ENCODE measurements at places on chromosomes 12 and 14.

GRCh38 chr14:77181603-77182437 lies at the start of gene TMEM63C:
TSS of gene TMEM63C (plus strand) at chr14:77181798. CDS start at chr14:77218814, 37,016 bp downstream.
- DNase-seq = peak; percentile 39

DNA sequence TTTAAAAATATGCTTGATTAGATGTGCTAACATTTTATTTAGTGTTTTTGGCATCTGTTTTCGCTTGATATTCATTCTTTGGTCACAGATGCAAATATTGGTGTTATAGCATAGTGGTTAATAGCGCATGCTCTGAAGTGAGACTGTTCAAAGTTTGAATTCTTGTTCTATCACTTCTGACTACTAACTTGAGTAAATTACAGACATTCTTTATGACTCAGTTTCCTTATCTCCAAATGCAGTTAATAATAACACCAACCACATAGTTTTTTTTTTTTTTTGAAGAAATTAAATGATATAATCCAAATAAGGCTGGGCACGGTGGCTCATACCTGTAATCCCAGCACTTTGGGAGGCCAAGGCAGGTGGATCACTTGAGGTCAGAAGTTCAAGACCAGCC lies 81.0 kb downstream of the TMX1 start:
- DNase-seq = no peak

- no peak for DNase-seq
Observed at GRCh38 chr14:97080991-97081390, 283.8 kb downstream of the VRK1 start.

- no peak for DNase-seq
Observed at GRCh38 chr12:99600388-99600787, 47.2 kb upstream of the GARIN6 start.

DNA sequence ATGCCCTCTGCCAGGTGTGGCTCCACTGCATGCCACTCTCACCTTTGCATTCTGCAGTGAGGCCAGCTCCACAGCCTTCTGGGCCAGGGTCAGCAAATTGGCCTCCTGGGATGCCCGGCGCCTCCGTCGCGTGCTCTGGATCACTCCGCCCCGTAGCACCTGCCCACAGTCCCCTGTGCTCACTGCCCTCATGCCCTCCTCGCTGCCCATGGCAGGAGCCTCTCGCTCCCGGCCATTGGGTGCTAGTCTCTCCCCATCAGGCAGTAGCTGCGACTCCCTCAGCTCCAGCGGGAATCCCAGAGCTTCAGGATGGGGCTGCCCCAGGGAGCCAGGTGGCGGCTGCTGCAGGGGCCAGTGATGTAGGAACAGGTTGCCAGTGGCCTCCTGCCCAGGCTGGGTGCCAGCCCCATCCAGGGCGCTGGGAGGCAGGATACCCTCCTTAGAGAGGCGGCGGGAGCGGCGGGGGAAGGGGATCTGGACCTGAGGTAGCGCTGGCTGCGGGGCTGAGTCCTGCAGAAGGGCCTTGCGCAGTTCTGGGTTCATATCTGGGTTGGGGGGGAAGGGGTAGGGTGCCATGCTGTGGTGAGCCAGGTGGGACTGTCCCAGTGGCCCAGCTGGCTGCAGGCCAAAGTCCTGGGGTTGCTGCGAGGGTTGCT lies 24.5 kb upstream of the PNMA1 start:
- no peak for DNase-seq

Data from stimulated activated CD8-positive, alpha-beta memory T cell treated with anti-CD3 and anti-CD28 coated beads, Interleukin-4, amount 100 ng/mL, for 4 hours (primary cell).